ENCODE measurements at places on chromosomes 1 and 21.

DNA sequence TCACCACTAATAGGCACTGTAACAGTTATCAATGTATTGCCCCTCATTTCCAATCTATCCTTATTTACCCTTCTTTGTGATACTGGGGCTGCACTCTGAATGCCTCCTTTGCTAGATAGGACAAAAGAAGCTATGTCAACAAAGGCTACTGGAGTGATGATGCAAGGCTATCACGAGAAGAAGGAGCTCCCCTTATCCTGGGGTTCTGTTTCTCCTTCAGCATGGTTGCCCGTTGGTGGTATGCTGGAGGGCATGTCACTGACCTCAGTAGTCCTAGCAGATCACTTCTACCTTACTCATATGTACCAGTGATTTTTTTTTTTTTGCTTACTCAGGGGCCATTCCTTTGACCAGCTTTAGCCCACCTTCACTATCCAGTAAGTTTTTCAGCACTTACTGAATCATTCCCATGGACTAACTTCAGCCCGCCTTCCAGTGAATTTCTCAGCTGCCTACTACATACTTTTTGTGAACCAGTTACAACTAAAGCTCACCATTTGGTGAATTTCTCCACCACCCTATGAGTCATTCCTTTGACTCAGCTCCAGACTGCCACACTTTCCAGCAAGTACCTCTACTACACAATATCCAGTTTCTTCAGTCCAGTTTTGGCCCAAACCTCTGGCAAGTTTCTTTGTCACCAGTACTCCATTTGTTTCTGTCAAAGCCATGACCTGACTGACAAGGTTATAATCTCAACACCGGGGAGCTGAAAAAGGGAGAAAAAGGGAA is 944.5 kb downstream of the KCNT2 start:
- no peak for DNase-seq

DNA sequence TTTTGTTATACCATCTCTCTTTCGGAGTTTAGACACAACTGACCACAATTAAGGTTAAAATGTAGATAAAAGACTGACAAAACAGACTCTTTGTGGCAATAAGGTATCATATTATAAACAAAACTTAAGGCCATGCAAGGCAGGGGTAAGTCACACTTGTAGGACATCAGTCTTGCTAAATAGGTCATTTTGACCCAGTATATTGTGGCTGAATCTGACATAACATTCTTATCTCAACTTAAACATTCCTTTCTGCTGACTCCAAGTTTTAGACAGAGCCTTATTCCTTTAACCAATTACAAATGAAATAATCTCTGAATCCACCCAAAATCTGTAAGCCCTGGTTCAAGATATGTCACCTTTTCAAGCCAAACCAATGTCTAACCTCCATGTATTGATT is 733.4 kb upstream of the B3GALT2 start:
- no peak for DNase-seq

DNA sequence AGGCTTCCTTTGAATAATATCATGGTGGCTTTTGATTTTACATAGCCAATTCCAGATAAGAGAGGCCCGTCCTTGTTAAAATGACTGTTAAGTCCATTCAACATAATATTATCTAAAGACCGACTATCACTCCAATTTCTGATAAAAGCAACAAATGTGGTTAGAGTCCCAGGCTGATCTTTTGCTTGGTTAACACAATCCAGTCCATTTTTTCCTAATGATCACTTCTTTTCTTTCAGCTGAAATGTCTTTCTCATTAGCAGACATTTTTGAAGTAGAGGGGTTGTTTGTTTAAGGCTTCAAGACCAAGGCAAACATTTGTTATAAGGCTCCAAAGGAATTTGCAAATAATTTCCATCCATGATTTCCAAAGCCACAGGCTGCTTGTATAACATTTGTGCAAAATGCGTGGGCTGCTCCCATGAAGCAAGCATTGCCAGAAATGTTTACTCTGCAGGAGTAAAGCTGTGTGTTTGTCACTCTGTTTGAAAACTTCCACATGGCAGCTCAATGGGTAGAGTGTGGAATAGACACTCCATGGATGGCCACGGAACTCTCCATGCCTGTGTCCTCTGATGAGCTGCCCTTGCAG is 111.5 kb downstream of the PSMG1 start:
- DNase-seq: no peak

GRCh38 chr1:54013393-54014008 is 4.5 kb downstream of the LDLRAD1 start:
- DNase-seq: no peak

DNA sequence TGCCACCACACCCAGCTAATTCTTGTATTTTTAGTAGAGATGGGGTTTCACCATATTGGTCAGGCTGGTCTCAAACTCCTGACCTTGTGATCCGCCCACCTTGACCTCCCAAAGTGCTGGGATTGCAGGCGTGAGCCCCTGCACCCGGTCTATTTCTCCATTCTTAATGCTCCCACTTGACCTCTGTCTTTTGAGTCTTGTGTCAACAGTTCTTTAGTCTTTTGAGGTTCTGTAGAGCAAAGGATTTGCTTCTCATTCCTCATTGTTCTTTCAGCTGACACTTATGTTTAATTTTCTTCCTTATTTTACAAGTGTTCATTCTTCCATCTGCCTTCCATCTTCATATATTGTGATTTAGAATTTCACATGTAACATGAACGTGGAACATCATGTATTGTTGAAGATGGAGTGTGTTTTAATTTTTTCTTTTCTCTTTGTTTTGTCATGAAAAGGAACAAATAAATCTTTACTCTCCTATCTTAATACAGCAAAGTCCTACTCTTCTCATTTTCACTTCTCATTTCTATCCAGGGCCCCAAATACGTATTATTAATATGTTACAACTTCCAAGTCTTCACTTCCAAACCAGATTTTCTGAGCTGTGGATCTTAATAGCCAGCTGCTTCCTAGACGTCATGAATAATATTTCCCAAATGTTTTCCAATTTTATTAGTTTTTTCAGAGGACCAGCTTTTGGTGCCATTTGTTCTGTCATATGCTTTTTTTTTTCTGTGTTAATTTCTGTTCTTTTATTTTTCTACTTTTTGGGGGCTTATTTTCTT is 16.9 kb downstream of the MTF2 start:
- DNase-seq: no peak

DNA sequence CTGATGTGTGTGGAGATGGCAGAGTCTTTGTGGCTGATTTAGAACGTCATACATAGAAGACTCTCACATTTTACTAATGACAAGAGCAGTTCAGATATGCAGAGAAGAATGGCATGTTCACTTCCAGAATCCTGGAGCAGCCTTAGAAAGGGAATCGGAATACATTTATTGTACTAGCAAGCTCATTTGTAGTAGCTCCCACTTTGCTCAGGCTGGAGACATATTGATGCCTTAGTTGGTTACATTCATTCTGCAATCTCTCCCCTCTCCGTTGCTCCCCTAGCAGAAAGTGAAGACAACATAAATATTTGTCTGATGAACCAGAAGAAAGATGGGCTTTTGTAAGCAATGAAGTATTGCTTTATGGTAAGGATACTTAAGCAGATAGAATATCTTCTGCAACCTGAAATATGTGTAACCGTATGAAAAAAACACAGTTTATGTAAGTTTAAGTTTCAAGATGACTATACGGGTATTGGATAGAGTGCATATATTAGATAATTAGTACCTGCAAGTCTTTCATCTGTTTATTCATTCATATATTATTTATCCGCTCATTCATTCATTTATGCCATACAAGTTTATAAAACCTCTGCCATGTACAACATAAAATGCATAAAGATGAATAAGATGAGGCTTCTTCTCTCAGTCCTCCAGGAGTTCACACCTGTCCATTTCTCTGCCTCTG is 135.7 kb downstream of the CNIH3 start:
- DNase-seq: no peak

DNA sequence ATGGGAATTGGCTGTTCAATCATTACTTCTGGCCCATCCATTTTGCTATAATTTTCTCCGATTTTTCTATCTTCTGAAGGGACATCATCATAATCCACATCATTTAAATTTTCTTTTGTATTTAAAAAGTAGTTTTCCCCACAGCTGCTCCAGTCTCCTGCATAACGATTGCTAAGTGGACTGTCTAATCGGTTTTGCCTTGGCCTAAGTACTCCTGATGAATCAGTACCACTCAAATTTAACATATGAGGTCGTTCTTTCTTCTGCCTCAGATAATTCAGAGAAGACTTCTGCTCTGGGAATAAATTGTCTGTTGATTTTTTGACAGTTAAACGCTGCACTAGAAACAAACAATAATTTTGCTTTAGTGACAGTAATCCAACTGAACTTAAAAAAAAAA is 41.9 kb downstream of the SYDE2 start:
- no peak for DNase-seq

DNA sequence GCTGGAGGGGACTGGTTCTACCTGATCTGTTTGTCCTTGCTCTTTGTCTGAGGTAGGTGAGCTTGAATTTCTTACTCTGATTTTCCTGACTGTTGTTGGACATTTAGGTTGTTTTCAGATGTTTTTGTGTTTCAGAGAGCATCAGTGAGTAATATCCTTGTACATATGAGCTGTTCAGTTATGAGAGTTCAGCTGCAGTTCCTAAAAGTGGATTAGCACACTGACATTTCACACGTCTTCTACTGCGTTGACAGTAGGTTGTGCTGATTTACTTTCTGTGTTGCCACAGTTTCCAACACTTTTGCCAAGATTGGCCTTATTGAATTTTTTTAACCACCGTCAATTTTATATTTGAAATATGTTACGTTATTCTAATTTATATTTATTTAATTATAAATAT is 27.7 kb downstream of the CXADR start:
- no peak for DNase-seq

DNA sequence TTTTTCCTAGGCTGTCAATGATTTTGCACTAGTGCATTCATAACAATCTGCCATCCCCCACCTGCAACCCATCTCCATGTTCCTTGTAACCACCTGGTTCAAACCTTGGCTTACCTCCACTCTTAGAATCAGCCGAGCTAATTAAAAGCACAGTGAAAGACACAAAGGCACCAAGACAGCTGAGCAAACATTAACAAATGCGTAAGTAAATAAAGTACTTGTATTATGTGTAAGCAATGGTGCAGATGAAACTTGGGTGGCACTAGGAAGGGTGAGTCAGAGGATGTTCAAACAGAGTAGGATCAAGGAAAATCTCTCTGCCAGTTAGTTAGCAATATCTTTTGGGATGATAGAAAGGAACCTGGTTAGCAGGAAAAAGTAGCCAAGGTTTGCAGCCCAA is 5.1 kb upstream of the FOXJ3 start:
- no peak for DNase-seq

DNA sequence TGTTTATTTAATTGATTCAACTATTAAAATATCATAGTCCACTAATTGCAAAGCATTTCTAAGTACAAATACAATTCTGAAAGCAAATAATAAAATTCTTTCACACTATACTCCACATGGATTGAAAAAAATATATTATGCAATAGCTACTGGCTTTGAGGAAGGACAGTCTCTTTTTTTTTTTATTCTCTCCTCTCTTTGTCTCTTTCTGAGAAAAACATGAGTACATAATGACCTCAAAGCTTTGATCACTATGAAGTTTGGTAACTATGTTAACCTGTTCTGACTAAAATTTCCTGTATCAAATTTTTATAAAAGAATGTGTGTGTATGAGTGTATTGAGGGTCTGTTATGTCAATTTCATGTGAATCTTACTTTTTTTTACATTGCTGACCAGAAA is 96.2 kb downstream of the RGS2 start:
- DNase-seq: no peak

DNA sequence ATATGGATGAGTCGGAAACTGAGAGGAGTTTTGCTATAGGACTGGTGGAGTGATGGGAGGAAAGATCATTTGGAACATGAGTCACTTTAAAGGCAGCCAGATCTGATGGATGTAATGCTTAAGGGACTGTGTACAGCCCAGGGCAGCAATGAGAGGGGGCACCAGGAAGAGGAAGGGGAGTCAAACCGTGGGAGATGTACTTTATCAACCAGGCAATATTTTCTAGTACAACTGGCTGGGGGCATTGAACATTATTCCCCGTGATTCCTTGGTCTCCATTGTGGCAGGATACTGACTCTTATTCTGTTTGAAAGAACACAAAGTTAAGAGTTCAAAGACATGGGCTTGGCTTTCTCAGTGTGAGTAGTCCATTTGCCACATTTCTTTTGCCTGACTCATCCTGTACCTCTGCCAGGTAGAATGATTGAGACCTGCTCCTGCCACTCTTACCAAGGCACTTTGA is 268.2 kb upstream of the NR5A2 start:
- no peak for DNase-seq

DNA sequence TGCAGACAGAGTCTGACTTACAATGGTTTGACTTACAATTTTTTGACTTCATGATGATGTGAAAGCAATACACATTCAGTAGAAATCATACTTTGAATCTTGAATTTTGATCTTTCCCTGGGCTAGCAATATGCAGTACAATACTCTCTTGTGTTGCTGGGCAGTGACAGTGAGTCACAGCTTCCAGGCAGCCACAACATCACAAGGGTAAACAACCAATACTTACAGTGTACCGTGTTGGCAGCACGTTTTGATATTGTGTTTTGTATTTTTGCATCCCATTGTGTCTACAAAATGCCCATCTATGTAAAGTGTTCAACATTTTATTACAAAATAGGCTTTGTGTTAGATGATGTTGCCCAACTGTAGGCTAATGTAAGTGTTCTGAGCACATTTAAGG is 150.9 kb downstream of the NTMT2 start:
- DNase-seq: no peak

DNA sequence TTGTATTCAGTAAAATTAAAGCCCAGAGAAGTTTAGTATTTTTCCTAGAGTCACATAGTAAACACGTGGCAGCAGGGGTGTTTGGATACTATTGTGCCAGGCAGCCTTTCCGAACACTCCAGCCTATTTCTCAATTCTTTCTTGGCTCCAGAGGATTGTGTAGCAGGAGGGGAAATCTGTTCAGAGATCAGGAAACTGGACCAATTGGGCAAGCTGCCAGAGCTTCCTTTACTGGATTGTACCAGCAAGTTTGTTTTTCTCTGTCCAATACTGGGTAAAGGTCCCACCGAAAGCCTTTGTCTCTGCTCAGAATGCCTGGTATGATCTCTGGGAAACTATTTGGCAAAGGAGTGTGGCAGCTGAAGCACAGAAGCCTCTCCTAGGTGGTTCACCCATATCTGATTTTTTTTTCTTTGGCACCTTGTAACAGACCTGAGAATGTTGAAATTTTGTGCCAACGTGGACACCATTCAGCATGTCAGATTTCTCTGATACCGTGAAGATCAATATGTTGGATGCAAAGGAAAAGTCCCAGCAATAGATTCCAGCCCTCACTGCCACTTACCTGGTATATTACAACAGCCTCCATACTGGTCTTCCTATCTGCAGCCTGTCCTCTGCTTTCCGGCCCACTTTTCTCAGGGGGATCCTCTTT is 126.2 kb downstream of the FGGY start:
- DNase-seq: no peak

GRCh38 chr1:15384301-15384901 is 25.3 kb upstream of the EFHD2 start:
- DNase-seq: no peak

DNA sequence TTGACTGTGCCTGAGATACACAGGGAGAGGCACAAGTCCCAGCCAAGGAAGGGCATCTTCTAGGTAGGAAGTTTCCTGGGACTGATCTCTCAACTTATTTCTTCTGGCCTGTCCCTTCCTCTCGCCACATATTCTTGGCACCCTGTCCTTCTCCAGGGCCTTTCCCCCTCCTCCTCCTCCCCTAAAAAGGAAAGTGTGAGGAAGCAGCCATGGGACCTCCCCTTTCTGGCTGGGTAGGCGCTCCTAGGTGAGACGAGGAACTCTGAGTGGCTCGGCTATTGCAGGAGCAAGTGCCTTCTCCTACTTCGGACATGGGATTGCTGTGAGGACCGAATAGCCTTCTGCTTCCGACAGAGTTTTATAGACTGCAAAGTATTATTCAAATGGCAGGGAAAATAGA is 15.5 kb upstream of the MTARC2 start:
- no peak for DNase-seq
